ENCODE measurements at places on chromosomes 4 and X.
A peak's percentile ranks its signal among the peaks of the same experiment; 100 is the strongest.

GRCh38 chr4:37603070-37603468 is 83.1 kb downstream of the RELL1 start:
- peak; percentile 10 for DNase-seq

DNA sequence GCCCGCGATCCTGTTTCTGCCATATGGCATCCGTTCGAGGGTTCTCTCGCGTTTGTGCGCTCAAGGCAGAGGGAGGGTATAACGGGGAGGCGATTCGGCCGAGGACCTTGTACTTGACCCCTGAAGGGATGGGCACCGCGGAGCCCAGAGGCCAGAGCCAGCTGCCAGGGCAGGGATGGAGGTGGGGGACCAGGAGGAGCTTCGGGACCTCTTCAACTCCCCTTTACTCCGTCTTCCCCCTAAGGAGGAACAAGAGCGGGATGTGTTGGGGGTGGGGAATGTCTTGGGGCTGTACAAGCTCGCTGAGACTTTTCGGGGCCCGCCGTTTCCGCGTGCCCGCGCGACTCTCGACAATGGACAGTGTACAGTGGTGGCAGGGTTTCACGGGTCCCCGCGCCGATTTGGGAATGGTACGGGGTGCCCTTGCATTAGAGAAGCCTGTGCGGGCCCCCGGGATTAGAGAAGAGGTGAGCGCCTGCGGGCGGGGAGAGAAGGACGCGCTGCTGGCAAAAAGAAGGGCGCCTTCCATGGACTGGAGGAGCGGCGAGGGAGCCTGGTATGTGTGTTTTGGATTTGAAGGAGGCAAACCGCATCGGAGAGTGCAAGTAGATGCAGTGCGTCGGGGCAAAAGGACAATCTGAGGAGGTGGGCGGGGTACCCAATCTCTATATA is 760 bp downstream of the UGT8 start:
- no peak for DNase-seq

GRCh38 chr4:183059797-183060196 is 39.3 kb upstream of the WWC2 start:
- DNase-seq, result no peak

DNA sequence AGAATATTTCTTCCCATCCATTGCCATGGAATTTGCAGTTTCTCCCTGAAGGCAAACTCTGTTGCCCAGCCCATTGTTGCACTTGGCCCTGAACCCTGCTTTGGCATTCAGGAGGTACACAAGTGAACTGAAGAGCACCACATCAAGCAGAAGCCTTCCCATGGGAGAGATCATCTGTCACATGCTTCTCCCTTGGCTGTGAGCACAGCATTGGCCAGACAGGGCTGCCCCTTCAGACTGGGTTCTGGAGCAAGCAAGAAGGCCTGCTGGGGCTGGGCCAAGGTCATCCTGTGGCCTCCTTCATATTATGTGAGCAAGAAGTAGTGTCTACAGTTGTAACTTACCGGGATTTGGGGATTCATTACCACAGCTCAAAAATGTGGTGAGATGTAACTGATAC is 22.7 kb downstream of the SCML1 start:
- no peak for DNase-seq

- DNase-seq, result no peak
Observed at GRCh38 chr4:145295547-145295946, 115.2 kb upstream of the OTUD4 start.

DNA sequence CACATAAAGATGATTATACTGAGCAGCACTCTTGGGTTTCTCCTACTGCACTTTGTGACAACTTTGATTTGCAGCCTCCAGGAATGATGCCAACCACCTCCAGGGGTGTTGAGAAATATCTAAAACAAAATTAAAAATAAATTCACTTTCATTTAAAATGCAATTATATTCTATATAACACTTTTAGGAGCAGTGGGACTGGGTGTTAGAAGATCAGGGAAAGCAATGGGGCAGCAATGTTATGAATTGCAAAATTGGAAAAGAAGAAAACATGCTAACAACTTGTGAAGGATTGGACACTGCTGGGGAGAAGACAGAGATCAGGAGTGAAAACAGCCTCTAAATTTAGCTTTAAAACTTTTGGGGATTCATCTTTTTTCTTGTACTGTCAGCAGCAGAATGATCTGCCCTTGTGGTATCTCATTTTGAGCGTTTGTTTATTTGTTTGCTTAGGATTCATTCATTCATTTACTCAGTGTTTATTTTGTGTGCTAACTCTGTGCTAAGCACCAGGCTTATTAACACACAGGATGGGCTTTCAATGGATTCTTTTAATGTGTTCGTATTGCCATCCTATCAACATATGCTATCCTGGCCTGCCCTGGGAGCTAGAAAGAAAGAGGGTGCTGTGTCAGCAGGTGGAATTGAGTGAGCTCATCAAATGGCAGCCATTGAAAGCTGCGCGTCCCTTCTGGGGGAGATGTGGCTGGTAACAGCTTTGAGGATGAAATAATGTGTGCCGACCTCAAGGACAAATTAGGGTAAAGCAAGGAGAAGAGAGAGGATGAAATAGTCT is 96.5 kb downstream of the FRMPD4 start:
- no peak for DNase-seq

DNA sequence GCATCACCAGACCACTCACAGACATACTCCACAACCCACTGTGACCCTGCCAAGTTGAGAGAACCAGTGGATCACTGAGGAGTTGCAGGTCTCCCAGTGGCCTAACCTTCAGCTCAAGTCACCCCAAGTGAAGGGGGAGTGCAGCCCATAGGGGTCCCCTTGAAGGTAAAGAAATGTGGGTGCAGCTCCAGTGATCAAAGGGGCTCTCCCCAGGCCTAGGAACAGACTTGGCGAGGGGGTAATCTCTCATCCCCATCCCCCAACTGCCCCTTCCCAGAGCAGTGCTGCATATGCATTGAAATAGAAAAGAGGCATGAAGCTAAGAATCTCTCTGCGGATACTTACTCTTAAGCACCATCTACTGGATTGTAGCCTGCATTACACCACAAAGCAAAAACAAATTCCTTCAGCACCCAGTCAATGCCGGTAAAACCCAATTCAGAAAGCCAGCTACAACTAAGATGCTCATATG is 27.0 kb downstream of the MAGEE1 start:
- DNase-seq, result no peak

DNA sequence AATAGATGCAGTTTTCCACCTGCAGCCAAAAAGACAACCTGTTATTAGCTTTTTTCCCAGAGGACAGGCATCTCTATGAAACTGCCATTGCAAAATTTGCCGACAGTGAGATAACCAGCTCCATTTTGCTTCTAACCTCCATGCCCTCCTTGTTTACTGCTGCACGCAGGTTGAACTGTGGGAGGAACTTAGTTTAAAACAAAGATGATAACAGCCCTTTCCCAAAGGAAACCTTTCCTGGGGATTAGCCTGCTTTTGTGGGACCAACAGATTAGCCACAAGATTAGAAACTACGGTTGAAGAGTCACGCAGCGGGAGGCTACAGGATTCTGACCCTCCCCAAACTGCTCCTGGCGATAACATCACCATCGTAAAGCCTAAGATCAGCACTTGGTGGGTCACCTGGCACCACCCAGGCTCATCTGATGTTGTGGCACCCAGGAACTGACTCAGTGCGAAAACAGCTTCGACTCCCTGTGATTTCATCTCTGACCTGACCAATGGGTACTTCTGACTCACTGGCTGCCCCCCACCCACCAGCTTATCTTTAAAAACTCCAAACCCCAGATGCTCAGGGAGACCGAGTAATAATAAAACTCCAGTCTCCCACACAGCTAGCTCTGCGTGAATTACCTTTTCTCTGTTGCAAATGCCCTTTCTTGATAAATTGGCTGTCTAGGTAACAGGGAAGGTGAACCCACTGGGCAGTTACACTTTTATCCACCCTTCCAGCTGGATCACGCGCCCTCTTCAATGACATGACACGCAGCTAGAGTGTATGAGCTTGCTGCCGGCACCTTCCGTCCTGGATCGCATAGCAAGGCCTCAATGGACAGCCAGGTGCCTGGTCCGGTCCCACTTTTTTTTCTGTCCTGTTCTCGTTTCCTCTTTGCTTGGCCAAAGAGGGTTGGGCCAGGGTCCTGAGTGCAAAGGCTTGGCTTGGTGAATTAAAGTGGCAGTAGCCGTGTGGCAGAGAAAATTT is 27.2 kb downstream of the NOP14 start:
- DNase-seq, result no peak

DNA sequence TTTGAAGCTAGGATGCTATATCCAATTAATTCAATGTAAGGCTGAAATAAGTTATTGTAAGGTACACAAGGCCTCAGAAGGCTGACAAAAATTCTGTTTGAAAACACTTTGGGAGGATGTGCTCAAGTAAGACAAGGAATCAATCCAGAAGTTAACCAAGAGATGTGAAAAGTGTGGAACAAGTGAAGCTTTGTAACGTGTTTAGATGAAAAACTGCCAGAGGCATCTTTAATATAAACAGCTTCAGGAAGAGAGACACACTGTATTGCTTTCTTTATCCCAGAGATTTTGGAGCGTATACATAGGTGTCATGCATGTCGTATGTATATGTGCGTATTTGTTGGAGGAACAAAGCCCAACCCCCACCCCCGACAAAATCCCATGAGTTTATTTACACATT is 28.3 kb upstream of the YTHDC1 start:
- DNase-seq, result no peak

- DNase-seq, result no peak
Observed at GRCh38 chr4:43316813-43317212, 424.3 kb downstream of the GRXCR1 start.

GRCh38 chrX:152259150-152259549 is 120.8 kb upstream of the MAGEA10 start:
- DNase-seq, result no peak

GRCh38 chr4:177080388-177080787 is 229.3 kb upstream of the NEIL3 start:
- DNase-seq, result no peak
